ENCODE measurements at places on chromosomes 2 and 18.

- no peak for DNase-seq
These were observed 43.6 kb downstream of the GPC1 start for GRCh38 chr2:240479111-240479501.

DNA sequence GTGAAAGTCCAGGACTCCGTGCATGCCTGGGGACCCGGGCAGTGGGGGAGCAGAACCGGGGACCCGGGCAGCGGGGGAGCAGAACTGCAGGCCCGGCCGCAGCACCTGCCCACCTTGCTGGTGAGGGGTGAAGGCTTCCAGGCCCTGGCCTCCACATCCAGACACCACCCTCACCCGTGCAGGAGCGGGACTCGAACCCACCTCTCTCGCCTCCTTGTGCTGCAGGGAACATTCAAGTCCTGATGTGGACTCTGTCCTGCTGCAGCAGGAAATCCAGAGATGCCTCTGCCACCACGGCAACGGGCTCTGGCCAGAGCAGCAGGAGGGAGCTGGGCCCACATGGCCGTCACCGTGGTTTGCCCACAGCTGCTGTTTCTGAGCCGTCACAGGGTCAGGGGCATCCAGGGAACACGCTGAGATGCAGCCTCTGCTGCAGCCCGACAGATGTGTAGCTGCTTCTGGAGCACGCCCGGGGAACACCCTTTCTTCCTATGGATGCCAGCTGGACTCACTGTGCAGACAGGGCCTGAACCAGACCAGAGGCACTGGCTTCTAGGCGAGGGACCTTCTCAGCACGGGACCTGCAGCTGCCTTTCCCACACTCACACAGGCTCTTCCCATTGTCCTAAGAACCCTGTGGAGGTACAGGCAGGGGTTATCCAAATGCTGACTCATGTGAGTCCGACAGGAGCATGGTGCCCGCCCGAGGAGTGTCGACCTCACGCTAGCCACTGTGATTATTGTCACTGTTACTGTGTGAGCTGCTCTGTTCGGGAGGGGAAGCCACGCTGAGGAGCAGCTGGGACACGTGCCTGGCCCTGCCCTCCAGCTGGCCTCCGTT, 89.2 kb upstream of the CTDP1 start:
- no peak for DNase-seq

DNA sequence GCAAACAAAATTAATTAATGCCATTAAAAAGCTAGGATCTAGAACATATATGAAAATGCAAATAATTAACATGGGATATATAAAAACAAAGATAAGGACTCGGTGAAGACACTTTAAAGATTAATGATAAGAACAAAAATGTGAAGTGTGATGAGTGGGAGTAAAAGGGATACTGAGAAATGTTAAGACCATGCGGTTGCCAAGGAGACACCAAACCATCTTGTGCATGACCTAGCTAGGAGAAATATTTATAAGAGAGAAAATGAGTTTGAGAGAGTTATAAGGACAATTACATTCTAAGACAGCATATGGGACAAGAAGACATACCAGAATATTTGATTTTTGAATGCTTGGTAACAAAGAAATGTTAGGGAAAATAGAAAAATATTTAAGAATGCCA, 25.4 kb upstream of the MAP2 start:
- no peak for DNase-seq

DNA sequence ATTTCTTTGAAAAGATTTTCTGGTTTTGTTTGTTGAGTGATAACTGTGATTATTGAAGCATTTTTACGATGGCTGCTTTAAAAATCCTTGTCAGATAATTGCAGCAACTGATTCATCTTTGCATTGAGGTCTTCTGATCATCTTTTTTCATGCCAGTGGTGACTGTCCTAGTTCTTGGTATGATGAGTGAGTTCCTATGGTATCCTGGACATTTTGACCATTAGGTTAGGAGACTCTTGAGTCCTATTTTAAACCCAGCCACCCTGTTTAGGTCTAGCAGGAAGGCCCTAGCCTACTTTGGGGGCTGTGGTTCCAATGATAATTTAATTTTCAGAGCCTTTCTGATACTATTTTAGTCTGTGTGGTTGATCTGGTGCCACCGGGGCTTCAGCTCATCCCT, 72.7 kb upstream of the REV1 start:
- DNase-seq: no peak

- no peak for DNase-seq
These were observed 16.1 kb downstream of the CPSF3 start for GRCh38 chr2:9439536-9439935.

GRCh38 chr2:149090706-149091105, 52.2 kb downstream of the LYPD6B start:
- DNase-seq: no peak

DNA sequence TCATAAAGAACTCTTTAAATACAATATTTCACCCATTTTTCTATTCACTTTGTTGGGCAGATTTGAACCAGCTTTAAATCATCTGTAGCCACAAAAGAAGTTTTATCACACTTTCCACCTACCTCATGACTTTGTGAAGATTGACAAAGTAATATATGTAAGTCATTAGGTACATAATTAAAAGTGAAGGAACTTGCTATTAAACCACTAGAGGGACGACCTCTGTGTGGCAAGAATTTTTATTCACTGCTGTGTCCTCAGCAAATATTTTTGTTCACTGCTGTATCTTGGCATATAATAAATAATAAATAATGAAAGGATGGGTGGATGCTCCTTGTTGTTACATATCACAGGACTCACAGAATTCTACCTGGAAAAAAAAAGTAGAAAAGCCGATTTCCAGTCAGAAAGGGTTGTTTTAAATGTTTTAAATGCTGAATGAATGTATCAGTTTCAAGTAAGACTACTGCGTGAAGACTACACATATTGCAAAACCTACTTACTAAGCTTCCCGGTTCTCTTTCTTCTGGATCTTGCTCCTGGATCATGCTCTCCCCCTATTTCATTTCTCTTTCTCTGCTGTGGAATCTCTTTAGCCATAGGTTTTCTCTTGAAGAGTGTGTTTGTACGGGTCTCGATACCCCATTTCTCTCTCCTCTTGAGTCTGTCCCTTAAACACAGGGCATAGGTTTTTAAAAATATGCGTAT, 44.8 kb downstream of the KCMF1 start:
- DNase-seq: peak; percentile 58

DNA sequence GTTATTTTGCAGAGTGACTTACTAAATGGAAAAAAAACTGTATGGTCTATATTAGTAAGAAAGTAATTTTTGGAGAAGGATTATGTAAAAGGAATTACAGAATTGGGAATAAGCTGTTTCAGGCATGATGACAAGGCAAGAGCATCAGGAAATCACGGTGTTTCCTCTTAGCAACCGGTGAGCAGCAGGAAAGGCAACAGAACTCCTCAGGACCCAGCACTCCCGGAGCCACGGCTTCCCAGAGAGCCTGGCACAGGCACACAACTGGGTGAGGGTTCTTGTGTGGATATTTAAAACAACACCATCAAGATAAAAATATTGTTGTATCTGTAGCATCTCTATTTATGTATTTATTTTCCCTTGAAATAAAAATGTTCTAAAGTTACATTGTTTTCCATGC, 34.4 kb downstream of the CYP27C1 start:
- DNase-seq: no peak

GRCh38 chr18:45084206-45084605, 403.5 kb downstream of the SETBP1 start:
- DNase-seq: no peak

DNA sequence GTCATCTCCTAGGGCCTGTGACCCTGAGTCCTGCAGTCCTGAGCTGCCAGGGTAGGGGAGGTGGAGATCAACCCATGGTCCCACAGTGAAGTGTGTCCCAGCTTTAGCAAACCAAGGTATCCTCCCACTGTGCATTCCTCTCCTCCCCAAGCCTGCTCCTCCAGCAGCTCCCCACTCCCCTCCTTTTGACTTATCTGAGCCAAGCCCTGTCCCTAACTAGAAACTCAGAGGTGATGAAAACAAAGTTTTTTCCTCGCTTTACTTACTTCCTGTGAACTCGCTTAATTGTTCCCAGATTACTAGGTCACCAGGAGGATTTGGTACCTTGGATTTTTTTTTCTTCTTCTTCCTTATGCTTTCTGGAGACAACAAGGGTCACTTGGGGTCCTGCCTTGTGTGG, 80.8 kb downstream of the EHD3 start:
- DNase-seq: no peak

GRCh38 chr18:13268158-13269012, 49.8 kb downstream of the LDLRAD4 start:
- no peak for DNase-seq

DNA sequence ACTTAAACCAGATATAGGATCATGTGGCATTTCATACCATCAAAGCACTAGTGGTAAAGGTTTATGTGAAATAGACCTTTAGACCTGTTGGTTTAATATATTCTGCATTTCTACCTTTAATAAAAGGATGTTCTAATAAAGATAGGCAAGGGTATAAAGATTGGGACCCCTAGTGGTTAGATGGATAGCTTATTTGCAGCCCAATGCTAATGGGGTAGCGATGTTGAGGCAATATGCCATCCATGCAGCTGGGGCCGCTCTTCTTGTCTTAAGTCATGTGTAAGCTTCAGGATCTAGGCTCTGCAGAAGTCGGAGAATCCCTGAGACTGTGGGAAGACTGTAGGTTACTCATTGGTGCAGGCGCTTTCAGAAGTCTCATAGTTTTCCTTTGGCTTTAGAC, 114.9 kb downstream of the ICOS start:
- DNase-seq: no peak

GRCh38 chr2:68418419-68418818, 48.7 kb downstream of the FBXO48 start:
- DNase-seq: no peak

- DNase-seq: no peak
These were observed 65.7 kb upstream of the FOSL2 start for GRCh38 chr2:28326881-28327505.

- no peak for DNase-seq
These were observed 157.7 kb downstream of the PRKCE start for GRCh38 chr2:45809205-45809604.

GRCh38 chr2:83850071-83850725, 608.9 kb downstream of the SUCLG1 start:
- DNase-seq: no peak

DNA sequence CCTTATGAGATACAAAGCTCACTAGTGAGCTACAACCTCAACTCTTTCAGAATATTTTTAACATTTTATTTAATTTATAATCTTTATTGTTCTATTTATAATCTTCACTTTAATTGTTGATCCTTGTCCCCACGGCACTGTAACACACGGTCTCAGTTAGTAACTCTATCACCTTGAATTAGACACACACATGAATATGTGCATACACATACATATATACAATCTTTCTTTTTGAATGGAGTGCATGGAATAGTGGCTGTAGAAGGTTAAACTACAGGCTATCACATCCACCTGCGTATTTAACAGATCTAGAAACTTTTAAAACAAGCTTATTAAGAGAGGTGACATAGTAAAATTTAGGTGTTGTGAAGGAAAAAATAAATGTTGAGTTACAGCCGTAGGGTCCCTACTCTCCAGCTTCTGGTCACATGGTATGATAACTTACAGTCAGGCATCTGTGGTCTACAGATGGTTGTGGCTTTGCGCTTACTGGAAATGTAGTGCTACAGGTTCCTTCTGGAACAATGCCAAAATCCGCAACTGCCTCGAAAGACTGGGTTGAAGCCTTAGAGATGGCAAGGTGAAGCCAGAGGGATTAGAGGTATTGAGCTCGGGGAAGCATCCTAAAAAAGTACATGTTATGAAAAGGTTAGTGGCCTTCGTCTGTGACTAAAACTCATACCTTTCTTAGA, 1324.1 kb upstream of the SLC39A10 start:
- no peak for DNase-seq

GRCh38 chr2:68009526-68009925, 53.3 kb downstream of the C1D start:
- no peak for DNase-seq

- no peak for DNase-seq
These were observed 95.3 kb upstream of the GLS start for GRCh38 chr2:190785334-190785733.

DNA sequence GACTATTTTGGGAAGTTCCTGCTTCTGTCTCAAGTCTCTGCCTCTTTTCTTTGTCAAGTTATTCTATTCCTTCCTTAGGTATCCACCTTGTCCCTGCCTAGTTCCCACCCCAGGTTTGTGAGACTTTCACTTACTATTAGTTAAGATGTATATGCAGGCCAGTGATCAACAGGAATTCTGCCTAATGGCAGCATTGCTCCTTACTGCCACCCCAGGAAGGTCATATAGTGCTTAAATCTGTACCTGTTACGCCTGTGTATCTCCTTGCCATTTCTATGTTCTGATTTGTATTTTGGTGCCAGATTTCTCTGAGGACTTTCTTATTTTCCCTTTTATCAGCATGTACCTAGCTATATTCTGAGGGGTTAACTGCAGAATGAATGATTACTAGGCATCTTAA, 746.0 kb upstream of the TMEFF2 start:
- no peak for DNase-seq

- DNase-seq: no peak
These were observed 35.5 kb downstream of the SCN2A start for GRCh38 chr2:165274698-165275097.

- DNase-seq: no peak
These were observed 522.0 kb downstream of the PLCL1 start for GRCh38 chr2:198326431-198326830.

DNA sequence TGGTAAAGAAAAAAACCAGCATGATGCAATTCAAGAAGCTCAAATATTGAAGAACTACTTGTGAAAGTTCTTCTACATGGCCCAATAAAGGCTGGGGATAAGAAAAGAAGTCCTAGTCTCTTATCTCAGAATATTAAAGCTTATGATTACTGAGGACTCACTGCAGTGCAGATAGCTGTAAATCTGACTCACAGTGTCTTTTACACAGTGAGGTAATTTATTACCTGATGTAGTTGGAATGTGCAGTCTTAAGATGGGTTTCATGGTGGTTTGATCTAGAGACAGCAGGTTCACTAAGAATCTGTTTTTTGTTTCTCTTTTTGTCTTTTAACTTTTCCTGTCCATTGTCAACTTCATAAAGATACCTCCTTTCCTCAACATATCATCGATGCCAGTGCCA, 484.0 kb upstream of the MAP2 start:
- DNase-seq: no peak

- DNase-seq: no peak
These were observed 159.3 kb downstream of the CYRIA start for GRCh38 chr2:16506366-16506765.

- no peak for DNase-seq
These were observed 34.6 kb downstream of the LOXHD1 start for GRCh38 chr18:46622451-46622850.

DNA sequence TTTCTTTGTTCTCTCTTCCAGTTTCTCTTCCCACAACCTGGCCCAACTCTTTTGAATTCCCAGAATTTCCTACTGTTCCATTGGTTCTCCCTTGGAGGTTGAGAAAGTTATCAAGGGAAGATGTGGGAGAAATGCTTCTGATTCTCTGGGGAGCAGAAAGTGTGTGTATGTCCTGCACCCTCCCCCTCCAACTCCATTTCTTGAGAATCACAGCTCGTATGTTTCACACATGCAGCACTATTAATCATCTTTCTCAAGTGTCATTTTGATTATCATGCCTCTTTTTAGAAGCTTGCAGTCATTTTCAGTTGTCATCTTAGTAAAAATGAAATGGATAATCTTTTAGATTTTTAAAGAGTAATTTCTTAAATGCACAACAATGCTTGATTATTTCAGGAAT, 296.8 kb upstream of the SLC39A10 start:
- DNase-seq: no peak

Data from inflammatory macrophage treated with lipopolysaccharide for 4 hours (primary cell).